ENCODE measurements at places on chromosomes 5 and 9.

DNA sequence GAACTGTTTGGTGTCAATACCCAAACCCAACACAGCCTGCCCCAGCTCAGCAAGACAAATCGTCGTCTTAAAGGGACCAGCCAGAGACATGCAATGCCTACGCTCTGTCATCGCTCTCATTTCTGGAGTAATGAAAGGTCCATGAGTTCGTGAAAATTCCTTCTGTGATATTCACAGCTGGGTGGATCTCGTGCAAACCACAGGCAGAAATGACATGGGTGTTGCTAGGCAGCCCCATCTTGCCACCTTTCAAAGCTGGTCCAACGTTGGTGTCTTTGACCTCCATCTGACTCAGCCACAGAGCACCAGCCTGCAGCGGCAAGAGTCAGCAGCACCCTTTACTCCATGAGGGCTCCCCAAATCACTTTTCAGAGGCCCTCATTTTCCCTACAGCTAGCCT, 215.3 kb downstream of the SLIT3 start:
- no peak for DNase-seq

DNA sequence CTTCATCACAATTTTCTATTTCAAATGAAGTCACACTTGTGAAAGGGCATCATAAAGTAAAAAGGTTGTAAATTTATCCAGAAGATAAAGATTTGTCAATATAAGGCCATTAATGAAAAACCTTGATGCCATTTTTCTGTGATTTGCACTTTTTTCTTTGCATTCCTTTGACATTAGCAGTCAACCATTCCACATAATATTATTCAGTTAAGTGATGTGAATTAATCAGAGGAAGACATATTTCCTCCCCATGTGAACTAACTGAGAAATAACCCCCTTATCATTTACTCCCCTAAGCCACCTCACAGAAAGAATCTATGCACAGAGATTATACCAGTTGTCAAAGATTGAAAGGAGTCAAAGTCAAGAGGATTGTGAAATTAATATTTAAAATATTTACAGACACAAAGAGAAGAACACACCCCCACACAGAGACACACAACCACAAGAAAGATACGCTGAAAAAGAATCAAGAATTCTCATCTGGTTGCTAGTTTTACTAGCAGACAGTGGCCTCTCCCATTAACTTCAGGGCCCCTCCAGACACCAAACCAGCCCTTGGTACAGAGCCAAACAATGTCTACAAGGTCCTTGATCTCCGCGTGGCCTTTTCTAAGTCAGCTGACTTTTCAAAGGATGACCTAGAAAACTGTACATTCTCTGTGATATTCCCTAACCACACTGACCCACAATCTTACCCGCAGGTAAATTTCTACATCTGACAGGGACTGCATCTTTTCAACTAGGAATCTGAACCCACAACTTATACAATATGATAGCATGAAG, 29.5 kb downstream of the GNAQ start:
- no peak for DNase-seq

DNA sequence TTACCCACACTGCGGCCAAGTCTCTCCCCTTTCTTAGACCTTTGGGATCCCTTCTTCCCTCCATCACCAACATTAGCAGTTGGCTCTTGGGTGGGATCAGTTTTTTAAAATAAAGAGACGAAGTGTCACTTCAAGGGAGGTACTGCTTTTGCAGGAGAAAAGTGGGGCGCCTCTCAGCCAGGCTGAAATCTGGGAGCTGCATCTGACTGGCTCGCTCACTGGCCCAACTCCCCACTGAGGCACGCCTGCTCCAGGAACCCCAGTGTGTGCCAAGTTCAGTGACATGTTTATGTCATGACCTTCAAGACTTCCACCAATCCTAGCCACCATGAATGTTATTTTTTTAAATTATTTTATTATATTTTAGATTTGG, 130.5 kb downstream of the MVB12B start:
- DNase-seq = no peak

GRCh38 chr9:91033797-91034196, 232.2 kb downstream of the SYK start:
- DNase-seq = no peak

DNA sequence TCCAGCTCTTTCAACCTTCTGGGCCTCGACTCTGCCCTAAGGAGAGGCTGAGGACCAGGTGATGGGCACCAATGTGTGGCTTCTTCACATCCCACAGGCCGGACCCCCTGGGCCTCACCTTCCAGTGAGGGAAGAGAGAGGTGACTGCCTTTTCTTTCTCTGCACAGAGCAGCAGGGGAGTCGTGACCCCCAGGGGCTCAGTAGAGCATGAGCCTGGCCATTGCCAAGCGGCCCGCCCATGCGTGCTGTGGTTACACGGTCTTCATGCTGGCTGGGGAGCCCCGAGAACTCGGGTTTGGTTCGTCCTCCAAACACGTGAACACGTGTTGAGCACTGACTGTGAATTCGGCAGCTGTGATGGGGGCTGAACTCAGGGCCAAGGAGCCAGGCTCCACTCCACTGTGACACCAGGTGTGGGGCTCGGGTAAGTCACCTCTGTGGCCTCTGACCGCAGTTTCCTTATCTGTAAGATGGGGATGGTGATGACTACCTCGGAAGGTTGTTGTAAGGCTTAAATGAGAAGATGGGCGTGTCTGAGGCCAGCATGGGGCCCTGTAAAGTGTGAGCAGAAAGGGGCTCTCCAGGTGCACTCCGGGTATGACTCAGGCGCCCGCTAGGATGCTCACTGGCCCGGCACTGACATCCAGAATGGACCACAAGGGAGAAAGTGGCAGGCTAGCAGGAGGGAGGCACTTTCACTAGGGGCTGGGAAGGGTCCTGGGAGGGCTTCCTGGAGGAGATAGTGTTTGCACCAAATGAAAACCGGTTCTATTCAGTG, 13.4 kb upstream of the GRHPR start:
- DNase-seq = no peak
